ENCODE measurements at places on chromosomes 3 and 15.

GRCh38 chr3:15936312-15936711 lies 138.5 kb upstream of the ANKRD28 start:
- no peak for DNase-seq

- no peak for DNase-seq
Measured at GRCh38 chr3:127682561-127682960, 9.8 kb downstream of the ABTB1 start.

DNA sequence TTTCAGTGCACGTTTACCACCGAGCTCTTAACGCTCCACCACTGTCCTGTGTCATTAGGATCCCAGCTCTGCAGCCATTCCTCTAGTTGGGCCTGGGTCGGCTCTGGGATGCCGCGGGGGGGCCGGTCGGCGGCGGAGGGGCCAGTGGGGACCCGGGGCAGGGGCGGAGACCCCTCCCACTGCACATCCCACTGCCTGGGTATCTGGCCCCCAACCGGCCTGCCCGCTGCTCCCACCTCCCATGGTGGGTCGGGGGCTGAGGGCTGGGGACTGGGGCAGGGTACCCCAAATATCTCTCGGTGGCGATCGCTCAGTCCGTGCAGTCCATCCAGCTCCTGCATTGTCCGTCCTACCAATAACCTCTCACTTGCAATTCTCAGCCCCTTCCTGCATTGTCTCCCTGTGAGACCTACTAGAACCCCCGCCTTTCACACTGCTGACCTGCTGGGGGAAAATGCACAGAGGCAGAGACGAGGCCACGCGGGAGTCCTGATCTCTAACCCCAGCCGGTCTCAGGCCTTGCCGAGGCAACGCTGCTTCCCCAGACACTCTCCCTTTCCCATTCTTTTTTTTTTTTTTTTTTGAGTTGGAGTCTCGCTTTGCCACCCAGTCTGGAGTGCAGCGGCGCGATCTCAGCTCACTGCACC lies 24.0 kb upstream of the MUC20 start:
- DNase-seq, result no peak

- DNase-seq, result no peak
Measured at GRCh38 chr3:13385373-13385965, 34.7 kb downstream of the NUP210 start.

GRCh38 chr3:25831578-25831977 lies 41.7 kb downstream of the OXSM start:
- no peak for DNase-seq

DNA sequence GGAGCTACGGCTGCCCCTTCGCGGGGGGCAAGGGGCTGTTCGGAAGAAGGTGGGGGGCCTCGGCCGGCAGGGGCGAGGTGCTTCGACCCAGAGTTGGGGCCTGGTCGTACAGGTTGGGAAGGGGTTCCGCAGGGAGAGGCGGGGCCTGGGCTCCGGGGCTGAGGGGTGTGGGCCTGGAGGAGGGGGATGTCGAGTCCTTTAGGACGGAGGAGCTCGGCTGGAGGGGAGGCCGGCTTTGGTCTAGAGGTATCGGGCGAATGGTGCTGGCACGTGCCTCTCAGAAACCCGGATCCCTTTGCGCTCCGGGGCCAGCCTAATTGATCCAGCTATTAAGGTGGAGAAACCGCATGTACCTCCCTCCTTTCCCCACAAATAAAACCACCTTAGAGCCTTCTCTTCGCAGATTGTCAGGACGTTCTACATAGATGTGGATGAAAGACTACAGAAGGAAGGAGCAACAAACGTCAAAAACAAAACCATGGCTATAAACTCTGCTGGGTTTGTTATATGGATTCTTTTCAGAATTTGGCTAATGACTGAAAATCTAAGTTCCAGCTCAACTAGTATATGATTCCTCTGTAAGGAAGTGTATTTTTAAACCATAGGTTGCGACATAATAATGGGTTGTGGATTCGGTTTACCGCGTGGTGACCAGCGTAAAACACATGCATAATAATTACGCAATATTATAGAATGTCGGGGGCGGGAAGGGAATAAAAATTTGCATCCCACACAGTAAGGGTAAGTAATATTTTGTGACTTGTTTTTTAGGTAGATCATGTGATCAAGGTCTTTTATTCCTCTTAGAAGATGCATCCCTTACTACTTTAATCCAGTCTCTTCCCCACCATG lies 644 bp upstream of the NGLY1 start:
- DNase-seq, result peak; percentile 41

- no peak for DNase-seq
Measured at GRCh38 chr15:67462875-67463274, 58.1 kb upstream of the C15orf61 start.

GRCh38 chr3:49639551-49639950 lies 34.6 kb upstream of the APEH start:
- DNase-seq, result no peak

DNA sequence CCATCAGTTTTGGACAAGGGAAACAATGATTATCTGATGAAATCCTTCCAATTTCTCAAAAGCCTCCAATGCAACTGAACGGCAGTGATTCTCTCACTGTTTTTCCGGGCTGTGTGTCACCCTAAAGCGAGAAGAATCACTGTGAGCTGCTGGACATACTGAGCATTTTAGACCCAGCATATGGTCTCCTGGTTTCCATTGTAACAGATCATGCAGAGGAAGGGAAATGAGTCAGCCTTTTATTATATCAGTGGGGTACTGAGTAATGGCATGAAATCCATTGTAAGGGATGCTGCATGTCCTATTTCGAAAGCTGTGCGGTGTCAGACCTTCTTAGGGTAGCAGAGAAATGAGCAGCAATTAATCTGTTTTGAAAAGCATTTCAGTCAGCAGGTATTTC lies 287.1 kb downstream of the IL5RA start:
- DNase-seq, result no peak

DNA sequence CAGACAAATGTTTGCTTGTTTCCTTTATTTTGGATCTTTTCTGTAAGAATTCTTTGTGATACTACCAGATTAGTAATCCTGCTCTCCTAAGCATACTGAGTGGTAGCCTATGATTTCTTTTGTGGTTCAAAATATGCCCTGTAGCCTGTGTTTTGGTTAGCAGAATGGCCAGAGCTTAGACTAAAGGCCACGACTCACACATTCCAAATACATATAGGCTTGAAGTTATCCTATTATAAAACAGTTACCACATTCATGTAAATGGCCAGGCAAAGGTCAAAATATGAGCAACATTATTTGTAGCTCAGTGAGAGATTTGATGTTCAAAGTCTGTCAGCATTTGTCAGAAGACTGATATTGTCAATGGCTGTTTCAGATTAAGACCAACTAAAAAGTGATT lies 84.5 kb downstream of the MITF start:
- no peak for DNase-seq

DNA sequence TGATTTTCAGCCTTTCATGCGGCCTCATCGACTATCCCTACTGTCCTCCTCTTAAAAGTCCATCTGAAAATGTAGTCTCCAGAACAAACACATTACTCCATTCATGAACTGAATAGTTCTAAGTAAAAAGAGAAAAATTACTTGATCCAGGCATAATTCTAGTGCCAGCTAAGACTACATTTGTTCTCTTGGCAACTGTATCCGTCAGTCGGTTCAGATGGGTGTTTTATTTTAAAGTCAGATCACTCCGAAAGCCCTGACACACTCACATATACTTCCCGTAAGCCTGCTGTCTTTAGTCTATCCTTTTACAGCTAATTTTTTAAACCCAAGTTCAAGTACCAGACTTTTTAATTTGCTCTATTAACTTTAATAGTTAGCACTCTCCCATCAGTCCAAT lies 1102.7 kb downstream of the ROBO1 start:
- no peak for DNase-seq

GRCh38 chr3:126389112-126389793 lies 5.5 kb upstream of the CFAP100 start:
- peak; percentile 92 for DNase-seq

DNA sequence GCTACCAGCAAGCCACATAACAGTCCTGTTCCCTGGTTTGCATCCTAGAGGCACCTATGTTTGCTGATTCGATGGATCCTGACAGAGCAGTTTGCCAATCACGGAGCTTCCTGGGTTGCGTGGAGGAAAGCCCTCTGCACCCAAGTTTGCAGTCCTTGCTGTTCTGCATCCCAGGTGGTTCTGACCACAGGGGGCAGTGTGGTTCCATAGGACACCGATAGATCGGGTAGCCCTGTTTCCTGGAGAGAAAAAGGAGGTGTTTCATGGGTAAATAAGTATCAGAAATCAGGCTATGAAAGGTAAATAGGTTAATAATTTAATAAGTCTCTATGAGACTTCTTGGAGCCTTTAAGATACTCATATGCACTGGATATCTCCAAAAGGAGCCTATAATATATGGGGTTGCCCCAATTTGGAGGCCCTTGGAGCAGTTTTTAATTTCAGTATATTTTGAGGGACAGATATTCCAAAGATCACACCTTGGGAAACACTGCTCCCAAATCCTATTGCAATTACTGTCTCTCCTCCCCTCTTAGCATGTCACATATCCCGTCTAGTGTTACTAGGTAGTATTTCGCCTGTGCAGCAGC lies 194.6 kb upstream of the TPM1 start:
- DNase-seq, result peak; percentile 43

DNA sequence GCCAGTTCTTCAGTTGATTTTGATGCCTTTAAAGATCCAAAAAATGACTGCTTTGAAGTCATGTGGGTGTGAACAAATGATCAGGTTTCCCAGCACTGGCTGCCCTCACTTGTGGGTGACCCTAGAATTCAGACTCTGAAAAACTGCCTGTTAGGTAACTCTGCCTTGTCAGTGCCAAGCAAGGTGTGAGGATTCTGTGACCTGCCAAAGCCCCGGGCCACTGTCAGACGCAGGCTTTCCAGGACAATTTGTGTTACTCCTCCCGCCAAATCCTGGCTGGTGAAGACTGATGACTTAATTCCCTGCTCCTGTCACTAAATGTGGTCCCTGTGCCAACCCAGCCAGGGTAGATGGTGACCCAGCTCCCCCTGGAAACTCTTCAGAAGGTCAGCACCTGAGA lies 99.2 kb upstream of the PSMD6 start:
- DNase-seq, result no peak

GRCh38 chr3:185537369-185537970 lies 14.9 kb downstream of the LIPH start:
- no peak for DNase-seq

DNA sequence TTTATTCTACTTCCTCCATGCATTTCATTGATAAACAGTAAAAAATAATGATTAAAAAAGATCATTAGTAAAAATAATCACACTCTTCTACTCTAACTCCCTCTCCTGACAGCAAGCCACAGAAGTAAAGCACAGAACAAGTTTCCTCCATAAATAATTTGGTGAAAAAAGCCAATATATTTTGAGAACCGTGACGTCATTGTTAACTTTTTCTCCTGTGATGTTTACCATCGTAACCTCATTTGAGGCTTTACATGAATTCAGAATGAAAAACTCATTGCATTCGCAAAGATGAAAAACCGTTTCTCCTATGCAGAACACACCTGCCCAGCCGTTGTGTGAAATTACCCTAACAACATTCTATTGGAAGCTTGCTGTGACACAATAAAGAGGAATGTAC lies 120.7 kb downstream of the NSUN3 start:
- no peak for DNase-seq

GRCh38 chr3:123314359-123315270 lies 112.9 kb downstream of the SEC22A start:
- DNase-seq, result no peak

GRCh38 chr3:157527131-157527881 lies 24.1 kb upstream of the VEPH1 start:
- no peak for DNase-seq

GRCh38 chr3:55012091-55012490 lies 84.2 kb upstream of the LRTM1 start:
- DNase-seq, result no peak
